Spleen (tissue), 13 donors: ENCODE measurements at places on chromosomes 4 and X. TPM values are rescaled to one million over a fixed set of nuclear protein-coding genes. Genes with fewer than 3 reads are reported as not detected.

DNA sequence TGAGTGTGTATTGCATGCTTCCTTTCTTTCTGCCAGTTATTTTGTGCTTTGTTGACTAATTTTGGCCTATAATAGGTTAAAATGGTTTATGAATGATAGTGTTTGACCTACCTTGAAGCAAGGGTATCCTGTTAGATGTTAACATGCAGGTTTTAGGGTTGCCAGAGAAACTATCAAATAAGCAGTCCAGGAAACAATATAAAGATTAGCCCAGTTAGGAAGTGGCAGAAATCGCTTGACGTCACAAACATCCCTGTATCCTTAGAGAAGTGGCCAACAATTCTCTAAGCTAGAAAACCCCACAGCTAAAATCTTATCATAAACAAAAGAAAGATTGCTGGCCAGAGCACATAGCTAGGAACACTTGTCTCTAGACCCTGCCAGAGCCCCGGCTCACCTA is 3.8 kb downstream of the NAP1L5 start:
- DNase-seq = no peak

DNA sequence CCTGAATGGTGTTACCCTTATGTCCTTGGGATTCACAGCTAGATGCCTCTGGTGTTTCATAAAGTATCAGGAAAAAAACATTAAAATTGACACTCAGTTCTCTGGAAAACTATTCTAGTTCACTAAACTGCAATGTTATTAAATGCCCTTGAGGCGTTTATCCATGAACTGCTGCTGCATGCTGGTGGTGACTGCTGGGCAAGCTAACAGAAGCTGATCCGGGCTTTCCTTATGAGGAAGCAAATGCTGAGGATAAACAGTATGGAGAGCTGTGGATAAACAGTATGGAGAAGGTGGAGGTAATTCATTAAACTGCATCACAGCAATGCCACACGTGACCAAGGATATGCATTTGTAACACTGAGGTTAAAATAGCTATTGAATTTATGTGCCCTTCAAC is 227.0 kb downstream of the NR3C2 start:
- no peak for DNase-seq

WFS1 gene
- total RNA-seq = 54.8 TPM

DNA sequence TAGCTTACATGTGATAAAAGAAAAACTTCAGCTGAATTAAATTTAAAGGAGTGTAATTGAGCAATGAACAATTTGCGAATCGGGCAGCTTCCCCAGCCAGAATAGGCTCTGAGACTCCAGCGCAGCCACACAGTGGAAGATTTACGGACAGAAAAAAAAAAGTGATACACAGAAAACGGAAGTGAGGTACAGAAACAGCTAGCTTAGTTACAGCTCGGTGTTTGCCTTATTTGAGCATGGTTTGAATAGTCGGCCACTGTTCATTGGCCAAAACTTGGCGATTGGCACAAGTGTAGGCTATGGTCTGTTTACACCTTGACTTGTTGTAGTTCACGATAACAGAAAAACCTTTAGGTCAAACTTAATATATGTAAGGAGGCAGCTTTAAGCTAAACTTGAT is 16.7 kb upstream of the SUPT20HL1 start:
- no peak for DNase-seq

- peak; percentile 92 for DNase-seq
These were observed 8.9 kb downstream of the ADD1 start for GRCh38 chr4:2852481-2852921.

- no peak for DNase-seq
These were observed 97.9 kb downstream of the COX18 start for GRCh38 chr4:72971572-72971971.

ANOS1 gene
- 3.9 TPM for total RNA-seq

DNA sequence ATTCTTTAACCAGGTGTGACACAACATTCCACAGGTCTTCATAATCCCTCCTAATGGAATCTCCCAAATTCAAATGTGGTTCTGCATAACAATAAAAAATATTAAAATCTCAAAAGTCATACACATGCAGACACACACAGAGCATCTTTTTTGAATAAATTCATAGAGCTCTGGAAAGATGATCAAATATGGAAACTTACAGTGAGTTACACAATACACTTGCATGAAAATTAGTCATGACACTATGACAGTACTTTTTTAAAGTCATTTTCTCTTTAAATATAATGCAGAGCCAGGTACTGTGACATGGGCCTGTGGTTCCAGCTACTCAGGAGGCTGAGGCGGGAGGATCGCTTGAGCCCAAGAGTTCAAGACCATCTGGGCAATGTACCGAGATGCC is 38.9 kb downstream of the DDX60L start:
- DNase-seq = no peak

CFP gene
- 117 TPM for total RNA-seq

GRCh38 chr4:16883806-16884205 is 14.6 kb downstream of the LDB2 start:
- DNase-seq = no peak

- no peak for DNase-seq
These were observed 77.9 kb downstream of the ADGRL3 start for GRCh38 chr4:61277785-61278760.

AFM gene
- not detected for total RNA-seq

DNA sequence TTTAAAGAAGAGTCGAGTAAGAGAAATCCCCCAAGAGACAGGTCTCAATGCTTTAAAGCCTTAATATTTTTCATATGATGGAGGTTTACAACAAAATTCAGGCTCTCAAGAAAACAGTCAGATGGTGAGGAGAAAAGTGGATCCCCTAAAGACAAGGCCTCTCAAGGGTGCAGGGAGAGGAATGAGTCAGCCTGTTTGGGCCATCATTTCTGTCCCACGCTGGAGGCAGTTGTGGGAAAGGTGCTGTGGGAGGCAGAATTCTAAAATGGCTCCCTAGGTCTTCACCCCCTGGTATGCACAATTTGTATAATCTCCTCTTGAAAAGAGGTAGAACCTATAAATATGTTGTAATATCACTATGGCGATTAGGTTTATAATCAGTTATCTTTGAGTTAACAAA is 4.6 kb upstream of the TIFA start:
- no peak for DNase-seq

GRCh38 chr4:62260254-62260653 is 1060.1 kb downstream of the ADGRL3 start:
- no peak for DNase-seq

DNA sequence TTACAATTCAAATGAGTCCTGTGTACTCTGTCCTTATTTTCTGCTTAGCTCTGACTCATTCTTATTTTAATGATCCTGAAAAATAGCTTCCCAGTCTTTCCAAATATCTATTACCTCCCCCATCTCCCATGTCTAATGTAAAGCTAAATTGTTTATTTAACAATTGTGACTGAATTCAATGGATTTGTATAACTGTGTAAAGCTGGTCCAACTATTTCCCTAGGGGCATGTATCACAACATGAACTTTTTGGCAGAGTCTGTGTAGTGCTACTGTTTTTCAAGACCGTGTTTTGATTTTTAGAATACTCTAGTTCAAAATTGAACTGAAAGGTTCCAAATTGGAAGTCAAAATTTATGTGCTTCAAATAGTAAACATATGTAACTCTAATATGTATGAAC is 67.8 kb downstream of the SPCS3 start:
- DNase-seq = no peak

DNA sequence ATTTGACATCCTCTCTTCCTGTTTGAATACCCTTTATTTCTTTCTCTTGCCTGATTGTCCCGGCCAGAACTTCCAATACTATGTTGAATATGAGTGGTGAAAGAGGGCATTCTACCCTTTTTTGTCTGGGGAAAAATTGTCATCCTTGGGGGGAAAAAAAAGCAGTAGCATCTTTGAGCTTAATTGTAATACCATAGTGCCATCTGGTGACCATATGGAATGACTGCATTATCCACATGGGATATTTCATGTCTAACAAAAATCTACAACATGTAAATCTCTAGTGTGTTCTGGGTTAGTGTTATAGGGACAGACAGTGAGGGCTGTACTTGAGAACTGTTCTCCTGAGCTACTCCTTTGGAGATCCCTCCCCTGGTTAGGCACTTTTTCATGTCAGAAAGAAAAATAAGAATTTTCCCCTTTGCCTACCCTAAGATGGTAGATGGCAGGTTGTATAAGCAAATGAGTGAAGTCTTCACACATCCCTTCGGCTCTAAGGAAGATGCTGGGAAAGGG is 26.0 kb downstream of the CAPN6 start:
- DNase-seq = no peak

DNA sequence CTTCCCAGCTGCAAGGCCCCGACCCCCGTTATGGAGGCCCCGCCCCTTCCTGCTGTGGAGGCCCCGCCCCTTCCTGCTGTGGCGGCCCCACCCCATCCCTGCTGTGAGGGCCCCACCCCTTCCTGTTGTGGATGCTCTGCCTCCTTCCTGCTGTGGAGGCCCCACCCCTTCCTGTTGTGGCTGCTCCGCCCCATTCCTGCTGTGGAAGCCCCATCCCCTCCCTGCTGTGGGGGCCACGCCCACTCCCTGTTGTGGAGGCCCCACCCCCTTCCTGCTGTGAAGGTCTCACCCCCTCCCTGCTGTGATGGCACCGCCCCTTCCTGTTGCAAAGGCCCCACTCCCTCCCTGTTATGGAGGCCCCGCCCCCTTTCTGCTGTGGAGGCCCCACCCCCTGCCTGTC is 104.9 kb upstream of the PSAPL1 start:
- DNase-seq = peak; percentile 87

DNA sequence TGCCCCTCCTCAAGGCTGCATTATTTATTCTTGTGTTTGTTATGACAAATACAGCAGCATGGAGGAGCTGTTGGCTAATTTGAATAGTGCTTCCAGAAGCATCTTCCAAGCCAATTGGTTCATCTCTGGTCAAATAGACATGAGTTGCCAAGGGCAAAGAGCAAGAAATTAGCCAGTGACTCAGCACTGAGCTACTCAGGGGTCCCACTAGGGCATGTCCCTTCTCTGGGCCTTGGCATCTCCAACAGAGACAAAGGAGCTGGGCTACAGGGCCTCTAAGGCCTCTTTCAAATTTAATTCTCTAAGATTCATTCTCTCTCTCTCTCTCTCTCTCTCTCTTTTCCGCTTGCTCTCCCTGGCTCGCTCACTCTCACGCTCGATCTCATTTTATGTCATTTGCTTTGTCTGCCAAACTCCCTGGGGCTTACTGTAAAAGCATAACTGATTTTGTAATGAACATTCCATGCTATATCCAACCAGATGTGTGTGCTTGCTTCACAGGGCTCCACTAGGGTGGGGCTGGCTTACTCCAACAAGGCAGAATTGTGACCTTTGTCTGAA is 86.7 kb upstream of the MAGEA4 start:
- DNase-seq = no peak

DNA sequence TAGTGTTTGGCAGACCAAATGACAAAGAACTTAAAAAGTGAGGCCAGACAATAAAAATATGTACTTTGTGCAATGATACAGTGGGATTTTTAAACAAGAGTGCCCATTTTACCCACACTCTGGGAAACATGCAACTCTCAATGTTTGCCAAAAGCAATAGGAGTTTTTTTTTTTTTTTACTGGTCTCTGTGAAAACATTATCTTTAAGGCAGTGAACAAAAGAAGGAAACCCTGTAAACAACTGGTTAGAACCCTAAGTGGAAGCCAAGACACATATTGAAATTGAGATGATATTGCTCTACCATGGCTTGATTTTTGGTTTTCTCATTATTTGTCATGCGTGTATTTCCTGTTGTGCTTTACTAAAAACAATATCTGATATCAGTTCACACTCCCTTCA is 67.2 kb upstream of the PPP3CA start:
- DNase-seq = no peak

DNA sequence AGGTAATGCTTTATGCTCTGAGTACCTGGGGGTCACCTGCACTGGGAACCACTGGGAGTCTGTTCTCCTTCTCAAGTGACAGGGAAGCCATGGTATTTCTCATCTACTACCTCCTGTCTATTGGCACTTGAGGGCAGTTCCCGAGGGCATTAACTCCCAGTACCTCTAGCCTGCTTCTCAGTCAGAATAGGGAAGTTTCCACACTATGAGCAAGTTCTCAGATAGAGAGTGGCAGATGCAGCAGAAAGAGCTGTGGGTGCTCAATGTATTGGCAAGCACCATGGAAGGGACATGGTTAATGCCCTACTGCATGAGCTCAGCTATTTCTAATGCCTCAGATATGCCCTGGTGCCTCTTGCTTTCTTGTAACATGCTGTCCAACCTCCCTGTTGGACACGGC is 74.1 kb downstream of the ANOS1 start:
- no peak for DNase-seq
